ENCODE measurements at places on chromosomes 2 and 18. TPM values are rescaled to one million over a fixed set of nuclear protein-coding genes. Genes with fewer than 3 reads are reported as not detected.

ZEB2 gene
- 80.1 TPM for total RNA-seq

ANKRD30B gene
- 0.06 TPM for total RNA-seq

SPATA3 gene
- total RNA-seq = not detected

GAL3ST2 gene
- 42.4 TPM for total RNA-seq

MYO7B gene
- total RNA-seq = 199 TPM

CCDC121 gene
- total RNA-seq = 2.9 TPM

PKDCC gene
- 88.8 TPM for total RNA-seq

EGR4 gene
- not detected for total RNA-seq

GLS gene
- 49.8 TPM for total RNA-seq

RPIA gene
- 29.7 TPM for total RNA-seq

CTAGE1 gene
- not detected for total RNA-seq

RGPD4 gene
- total RNA-seq = not detected

DRC1 gene
- total RNA-seq = not detected

SERPINB10 gene
- total RNA-seq = not detected

MARCO gene
- 13.3 TPM for total RNA-seq

REG3A gene
- not detected for total RNA-seq

CCDC85A gene
- total RNA-seq = 2.7 TPM

TRIB2 gene
- 28.3 TPM for total RNA-seq

EIF2AK3 gene
- 31.6 TPM for total RNA-seq

MZT2A gene
- total RNA-seq = 75.3 TPM

PAIP2B gene
- total RNA-seq = 5.6 TPM
